ENCODE measurements at places on chromosomes 16 and 17.

DNA sequence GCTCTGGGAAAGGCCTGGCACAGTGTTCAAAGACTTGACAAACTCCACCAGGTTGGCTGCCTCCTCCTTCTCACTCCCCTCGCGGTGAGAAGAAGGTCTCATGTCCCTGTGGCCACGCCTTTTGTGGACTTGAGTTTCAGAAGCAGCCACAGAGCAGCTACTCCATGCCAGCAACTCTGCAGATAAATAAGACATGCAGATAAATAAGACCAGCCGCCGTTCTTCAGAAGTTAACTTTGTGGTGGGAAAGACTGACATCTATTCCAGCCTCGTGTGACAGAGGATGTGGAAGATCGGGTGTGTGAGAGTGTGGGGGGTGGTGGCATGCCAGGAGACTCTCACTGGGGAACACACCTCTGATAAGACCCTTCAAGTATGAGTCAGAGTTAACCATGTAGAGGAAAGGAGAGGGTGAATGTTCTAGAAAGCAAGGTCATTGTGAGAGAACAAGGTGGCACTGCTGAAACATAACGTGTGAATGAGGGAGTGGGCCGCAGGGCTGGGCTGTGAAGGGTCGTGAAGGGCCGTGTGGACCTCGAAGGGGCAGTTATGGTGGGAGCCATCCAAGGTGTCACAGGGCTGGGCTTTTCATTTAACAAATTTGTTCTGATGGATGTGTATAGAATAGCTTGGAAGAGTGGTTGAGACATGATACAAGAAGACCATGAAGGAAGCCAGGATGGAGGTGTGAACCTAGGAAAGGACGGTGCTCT lies 830 bp downstream of the SPACA3 start:
- DNase-seq, result no peak

DNA sequence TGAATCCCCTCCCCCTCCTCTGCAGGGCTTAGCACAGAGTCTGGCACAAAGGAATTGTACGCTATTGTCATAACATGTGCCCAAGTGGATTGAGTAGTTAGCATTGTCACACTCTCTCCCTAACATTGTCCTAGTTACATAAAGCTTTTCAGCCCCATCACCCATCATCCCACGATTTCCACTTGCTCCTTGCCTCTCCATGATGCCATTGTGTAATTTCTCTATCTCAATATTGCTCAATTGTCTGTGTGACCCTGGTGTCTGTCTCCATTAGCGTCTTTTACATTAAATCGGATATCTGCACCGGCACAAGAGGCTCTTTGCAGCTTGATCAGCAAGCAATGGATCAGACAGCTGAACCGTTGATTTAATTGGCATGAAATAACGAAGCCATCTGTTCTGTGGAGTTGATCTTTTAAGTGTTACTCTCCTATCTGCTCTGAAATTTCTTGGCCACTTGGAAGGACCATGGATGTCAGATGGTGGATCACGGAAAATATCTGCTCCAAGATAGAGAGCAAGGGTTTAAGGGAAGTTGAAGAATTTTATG lies 77.0 kb upstream of the HS3ST4 start:
- DNase-seq, result no peak

DNA sequence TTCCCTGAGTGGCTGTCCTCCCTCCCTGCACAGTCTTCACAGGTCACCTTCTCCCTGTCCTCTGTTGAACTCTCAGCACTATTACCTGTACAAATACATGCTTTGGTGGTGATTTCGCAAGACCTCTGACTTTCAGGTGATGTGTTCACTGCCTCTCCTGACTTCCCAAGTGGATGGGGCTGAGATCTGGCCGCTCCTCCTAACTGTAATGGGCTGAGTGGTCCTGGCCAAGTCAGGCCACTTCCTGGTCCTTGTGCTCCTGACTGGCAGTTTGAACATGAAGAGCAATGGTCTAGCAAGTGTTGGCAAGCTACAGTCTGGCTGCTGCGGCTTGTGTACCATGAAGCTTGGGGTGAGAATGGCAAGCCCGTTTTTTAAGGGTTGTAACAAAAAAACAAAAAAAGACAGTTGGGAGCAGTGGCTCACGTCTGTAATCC lies 11.7 kb upstream of the TMED6 start:
- DNase-seq, result no peak

- no peak for DNase-seq
These were observed 79.6 kb downstream of the GAS7 start for GRCh38 chr17:10118788-10119130.

GRCh38 chr16:73056448-73056847 lies 8.5 kb upstream of the ZFHX3 start:
- DNase-seq, result no peak

DNA sequence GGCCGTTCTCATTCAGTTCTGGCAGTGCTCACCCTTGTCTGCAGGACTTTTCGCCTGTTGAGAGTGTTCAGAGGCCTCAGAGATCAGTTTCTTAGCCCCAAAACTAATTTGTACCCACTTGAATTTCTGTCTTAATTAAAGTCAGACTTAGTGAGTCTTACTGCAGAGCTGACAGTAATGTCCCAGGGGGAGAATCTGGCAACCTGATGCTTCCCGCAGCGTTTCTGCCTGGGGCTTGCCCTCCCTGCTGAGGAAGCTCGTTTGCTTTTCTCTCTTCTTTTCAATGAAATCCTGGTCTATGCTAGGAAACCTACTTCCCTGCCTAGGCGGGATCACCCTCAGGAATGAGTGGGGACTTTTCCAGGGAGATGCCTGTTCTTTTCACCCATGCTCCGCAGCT lies 25.3 kb downstream of the DBNDD1 start:
- DNase-seq, result no peak
